CMK (cell line): ENCODE measurements at places on chromosomes 4 and X.

DNA sequence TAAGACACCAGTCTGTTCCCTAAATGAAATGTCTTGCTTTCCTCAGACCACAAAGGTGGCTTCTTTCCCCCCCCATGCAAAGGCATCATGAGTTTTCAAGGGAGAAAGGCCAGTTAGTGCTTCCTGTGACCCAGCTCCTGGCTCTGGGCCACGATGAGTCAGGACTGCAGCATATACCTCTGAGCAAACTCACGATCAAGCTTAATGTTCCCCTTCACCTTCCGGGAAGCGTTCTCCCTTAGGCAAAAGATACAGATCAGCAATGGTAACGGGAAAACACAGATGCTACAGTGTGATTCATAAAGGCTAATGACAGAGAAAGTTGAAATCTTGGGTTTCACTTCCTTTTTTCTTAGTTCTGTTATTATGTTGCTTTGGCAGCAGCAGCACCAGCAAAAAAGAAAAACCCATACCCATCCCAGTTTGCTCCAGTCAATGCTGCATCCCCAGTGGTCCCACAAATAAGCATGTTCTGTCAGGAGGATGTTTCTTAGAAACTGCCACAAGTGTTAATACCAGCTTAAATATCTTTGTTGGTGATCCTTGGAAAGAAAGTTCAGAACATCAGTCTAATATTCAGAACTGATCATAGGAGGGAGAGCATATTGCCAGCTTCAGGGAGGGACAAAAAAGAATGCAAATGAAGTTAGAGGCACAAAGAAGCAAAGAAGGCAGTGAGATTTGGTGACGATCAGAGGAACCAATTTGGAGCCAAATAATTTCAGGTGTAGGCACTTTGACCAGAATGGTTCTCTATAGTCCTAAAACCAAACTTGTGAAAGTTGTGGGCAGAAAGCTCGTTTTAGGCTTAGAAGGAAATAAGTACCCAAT is 41.2 kb downstream of the LONRF3 start:
- DNase-seq: no peak

DNA sequence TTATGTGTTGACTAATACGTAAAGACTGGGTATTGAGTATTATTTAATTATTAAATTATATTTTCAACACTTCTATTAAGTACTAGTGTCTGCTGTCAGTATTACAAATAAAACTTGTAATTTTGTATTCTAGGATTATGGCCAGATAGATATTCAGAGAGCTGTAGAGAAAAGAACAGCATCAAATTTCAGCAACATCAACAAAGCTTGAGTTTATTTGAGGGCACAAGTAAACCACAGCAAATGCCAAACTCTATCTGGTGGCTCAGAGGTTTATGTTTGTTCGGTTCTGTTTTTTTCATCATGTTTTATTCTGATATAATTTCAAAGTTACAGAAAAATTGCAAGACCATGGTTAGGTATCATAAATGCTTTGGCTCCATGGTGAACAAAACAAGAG is 1530.5 kb downstream of the PCDH18 start:
- no peak for DNase-seq

- no peak for DNase-seq
These were observed 24.2 kb downstream of the GPRIN3 start for GRCh38 chr4:89283226-89284009.

GRCh38 chr4:26300314-26301307 is 20.2 kb upstream of the RBPJ start:
- no peak for DNase-seq

- DNase-seq: no peak
These were observed 292.7 kb downstream of the FBXW7 start for GRCh38 chr4:152243206-152243605.

DNA sequence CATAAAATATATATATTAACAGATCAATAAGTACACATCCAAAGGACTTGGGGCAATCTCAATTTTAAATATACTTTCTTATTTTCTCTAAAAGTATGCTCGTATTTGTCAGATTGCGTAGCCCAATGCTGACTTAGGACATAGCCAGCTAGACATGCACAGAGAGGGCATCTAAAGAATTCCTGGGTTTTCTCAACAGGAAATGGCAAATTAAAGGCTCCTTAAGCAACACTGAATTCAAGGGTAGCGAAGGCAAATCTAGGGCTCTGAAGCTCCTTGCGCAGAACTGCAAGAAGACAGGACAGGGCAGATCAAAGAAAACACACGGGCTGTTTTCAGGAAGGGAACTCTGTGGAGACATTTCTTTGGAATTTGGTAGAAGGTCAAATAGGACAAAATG is 94.6 kb upstream of the FTHL17 start:
- DNase-seq: no peak

DNA sequence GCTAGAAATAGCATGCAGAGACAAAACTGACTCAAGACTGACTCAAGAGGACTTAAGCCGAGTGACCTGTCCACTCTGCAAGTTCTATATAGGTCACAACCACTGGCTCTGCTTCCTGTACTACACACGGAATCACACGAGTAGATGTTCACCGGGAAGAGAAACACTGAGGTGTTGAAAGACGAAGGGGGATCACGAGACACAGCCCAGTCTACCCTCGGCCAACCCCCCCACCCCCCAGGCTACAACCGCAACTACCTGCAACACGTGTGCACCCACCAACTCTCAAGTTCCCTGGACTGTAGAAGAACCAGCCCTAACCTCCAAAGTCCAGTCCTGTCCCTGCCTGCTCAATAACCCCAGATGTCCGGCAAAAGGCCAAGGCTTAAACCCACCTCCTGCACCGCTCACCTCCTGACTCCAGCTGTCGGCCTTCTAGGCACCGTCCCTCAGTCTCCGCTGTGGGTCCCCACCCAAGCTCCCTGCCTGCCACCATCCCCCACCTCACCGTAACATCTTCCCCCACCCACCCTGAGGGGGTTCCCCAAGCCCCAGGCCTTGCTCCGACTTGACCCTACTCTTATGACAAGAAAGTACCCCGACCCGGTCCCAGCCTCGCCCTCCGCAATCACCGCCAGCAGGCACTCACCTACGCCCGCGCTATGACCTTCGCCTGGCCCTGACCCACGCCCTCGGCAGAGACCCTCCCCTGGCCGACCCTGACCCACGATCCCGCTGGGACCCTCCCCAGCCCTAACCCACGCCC is 739 bp downstream of the GAK start:
- DNase-seq: no peak

DNA sequence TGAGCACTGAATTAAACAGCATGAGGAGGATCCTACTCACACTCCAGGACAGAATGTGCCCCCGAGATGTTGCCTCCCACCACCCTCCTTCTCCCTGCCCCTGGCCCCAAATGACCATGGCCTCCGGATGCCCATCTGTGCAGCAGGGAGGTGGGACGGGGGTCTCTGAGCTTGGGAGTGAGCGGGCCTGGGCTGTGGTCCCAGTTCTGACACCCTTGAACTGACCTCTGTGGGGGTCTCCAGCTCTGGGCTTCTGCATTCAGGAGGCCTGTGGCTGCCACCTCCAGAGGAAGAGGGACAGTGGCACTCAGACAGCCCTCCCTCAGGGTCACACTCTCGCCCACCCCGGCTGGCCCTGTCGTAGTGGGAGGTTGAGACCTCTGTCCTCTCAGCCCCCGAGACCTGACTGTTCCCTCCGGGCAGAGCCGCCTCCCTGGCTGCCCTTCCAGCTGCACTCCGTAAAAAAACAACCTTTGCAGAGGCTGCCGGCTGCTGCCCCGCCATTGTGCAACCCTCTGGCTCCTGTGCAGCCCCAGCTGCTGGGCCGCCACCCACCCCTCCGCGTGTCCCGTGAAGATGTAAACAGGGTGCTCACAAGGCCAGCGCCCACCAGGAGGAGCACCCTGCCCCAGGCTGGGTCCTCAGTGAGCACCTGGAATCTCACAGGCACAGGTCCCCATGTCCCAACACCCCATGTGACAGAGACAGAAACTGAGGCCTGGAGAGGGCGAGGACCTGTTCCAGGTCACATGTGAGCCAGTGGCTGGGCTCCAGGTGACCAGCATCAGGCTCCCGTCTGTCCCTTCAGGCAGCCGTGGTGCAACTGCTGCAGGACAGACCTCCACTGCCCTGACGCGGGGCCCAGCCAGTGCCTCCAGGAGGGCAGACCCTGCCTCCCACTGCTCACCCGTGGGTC is 39.6 kb downstream of the HTRA3 start:
- DNase-seq: no peak

DNA sequence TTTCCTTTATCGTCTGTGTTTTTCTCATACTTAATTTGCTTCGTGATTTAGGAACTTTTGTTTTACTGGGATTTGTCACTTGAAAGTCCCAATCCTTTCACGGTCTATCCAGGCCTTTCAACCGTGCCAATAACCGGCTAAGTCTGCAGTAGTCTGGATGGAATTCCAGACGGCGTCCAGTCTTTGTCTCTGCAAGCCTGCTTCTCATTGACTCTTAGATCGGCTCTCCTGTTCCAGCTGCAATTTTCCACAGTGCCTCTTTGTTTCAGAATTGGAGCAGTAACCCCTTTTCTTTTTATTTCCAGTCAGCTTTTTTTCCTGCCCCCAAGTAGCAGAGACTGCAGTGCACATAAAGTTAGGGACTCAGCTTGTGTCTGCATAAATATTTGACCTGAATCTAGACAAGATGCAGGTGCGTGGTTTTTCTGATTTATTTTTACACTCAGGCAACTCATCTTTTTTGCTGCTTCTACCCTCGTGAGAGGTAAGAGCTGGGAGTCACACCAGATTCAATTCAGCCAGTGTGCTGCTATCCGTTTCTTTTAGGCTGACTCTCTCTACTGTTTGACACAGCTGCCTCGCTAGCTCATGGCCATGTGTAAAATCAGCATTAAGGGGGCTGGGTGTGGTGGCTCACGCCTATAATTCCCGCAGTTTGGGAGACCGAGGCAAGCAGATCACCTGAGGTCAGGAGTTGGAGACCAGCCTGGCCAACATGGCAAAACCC is 37.4 kb upstream of the DHRSX start:
- no peak for DNase-seq

- no peak for DNase-seq
These were observed 24.1 kb downstream of the ZCCHC12 start for GRCh38 chrX:118847676-118848075.

- peak; percentile 34 for DNase-seq
These were observed 807 bp downstream of the USP9X start for GRCh38 chrX:41085878-41086626.

DNA sequence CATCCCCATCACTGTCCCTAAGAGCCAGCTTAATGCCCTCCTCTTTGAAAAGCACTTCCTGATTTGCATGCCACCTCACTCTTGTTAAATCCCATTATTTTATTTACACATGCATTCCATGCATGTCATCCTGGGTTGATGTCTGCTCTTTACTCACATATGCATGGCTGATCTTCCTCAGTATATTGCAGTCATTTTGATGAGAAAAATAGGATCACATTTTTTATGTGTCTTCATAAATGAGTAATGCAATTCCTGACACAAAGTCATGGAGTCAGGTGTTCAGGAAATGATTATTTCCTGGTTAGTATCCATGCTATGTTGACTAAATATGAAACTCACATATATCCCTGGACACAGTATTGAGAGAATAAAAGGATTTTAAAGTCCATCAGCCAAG is 204.7 kb downstream of the SLIT2 start:
- DNase-seq: no peak

DNA sequence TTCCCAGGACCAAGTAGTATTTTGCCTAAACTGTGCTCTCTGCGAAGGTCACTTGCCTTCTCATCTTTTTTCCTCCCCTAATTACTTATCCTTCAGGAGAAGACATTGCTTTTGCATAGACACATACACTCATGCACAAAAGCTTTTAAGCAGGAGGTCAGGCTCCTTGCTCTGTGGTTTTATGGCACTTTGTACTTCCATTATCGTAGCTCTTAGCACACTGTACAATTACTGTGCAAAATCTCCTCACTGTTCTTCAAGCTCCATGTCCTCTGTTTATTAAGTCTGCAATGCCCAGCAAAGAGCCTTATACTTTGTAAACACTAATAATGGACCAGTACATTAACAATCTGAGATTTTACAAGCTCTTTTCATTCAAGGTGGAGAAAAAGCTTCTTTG is 188.4 kb upstream of the GNPDA2 start:
- no peak for DNase-seq

GRCh38 chr4:164847967-164848649 is 28.9 kb upstream of the APELA start:
- DNase-seq: no peak

GRCh38 chr4:86955888-86956451 is 21.2 kb downstream of the AFF1 start:
- DNase-seq: no peak

DNA sequence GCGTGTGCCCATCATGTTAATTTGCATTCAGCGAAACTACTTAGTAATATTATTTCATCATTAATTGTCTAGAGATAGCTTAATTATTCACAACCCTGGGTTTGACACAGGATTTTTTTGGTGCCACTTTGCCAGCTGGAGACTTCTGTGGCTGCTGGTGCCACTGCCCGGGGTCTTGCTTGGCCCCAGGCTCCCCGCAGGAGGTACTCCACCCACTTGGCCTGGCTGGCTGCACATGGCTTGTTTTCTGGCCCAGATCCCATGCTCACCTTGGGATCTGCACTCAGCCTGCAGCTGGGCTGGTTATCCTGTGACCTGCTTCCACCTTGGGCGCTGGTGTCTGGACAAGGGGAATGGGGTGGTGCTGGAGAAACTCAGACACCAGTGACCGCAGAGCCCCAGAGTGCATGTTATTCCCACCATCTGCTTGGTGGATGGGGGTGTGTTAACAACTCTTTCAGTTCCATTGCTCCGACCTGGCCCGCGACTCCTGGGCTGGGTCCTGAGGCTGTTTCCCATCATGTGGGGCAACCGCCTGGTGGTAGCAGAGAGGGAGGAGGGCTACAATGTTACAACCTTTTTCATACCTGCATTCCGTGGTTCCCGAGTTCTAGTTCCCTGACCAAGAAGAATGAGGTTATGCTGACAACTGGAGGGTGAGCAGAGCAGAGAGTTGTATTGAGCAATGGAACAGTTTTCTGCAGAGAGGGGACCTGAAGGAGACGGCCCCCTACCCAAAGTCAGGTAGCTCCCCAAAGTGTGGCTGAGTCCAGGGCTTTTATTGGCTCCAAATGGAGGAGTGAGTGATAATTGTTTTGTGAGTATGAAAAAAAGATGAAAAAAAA is 1950.0 kb upstream of the IGFBP7 start:
- no peak for DNase-seq

- DNase-seq: no peak
These were observed 411.9 kb downstream of the GPAT3 start for GRCh38 chr4:83947830-83948193.

DNA sequence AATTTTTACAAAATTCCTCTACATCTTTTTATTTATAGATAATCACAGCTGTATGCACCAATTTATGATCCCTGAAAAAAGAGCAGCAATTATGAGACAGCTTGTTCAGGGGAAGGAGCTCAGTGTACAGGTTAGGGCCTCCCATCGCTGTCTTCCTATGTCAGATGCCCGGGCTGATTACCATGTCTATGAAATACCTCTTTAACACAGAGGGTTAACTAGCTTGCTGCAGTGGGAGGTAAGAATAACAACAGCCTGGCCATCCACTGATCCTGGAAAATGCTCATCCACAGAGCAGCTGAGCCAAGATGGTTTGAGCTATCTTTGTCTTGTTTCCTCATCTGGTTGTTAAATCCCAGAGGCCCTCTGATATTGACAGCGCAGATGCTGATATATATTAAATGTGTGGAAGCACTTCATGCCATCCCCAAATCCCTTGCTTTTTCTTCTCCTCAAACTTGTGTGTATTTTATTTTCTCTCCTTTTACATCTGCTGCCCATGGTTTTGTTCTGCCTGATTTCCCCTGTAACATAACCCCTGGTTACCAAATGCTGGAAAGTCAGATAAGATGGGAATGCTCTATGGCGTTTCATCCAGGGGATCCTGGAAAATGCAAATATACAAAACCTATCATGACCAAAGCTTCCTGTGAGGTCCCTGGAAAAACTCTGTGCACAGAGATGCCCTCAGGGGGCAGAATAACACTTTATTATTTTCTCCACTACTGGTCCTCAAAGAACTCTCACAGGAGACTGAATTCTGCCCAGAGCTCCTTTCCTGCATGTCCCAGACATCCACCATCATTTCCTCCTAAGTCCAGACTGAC is 85.8 kb upstream of the PUDP start:
- DNase-seq: no peak
